Activated naive CD8-positive, alpha-beta T cell treated with anti-CD3 and anti-CD28 coated beads, Interleukin-2, amount 10 ng/mL, durations not matched to agents 7 days and 5 days (primary cell): ENCODE measurements at places on chromosomes 11 and 22. TPM values are rescaled to one million over a fixed set of nuclear protein-coding genes. Genes with fewer than 3 reads are reported as not detected.

The BBOX1 gene
- total RNA-seq = not detected

The TRIM64C gene
- total RNA-seq = not detected

The LIN7C gene
- total RNA-seq = 23.7 TPM

The LRRC32 gene
- 0.75 TPM for total RNA-seq

The HPX gene
- 0.58 TPM for total RNA-seq

The ANGPTL5 gene
- not detected for total RNA-seq

The GPR83 gene
- 0.17 TPM for total RNA-seq

GRCh38 chr22:45769569-45770210 lies 98.1 kb downstream of the ATXN10 start:
- H3K4me1 ChIP-seq = no peaks in the 10 kb centered on the region
- H3K27me3 ChIP-seq = no peaks in the 10 kb centered on the region
- no peak overlapping the region for H3K4me3 ChIP-seq
- no peak for DNase-seq
- H3K27ac ChIP-seq = no peak overlapping the region

DNA sequence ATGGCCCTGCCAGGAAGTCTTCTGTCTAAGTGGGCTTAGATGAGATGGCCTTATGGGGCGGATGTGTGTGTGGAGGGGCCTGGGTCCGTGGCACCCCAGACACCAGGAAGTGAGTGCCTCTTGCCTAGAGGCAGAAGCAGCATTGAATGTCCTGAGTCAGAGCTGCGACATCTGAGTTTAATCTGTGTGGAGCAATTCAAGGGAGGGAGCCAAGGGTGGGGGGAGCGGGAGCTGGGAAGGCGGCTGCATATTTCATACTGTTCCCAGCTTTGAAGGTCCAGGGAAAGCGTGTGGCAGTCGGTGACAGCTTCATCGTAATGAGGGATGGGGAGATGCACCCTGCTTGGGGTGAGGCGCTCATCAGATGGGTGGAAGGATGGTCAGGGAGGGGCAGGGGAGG lies 73.5 kb upstream of the THY1 start:
- H3K27me3 ChIP-seq = no peaks in the 10 kb centered on the region
- H3K4me1 ChIP-seq = no peaks in the 10 kb centered on the region
- DNase-seq = no peak
- H3K4me3 ChIP-seq = no peak overlapping the region
- no peaks in the 10 kb centered on the region for H3K36me3 ChIP-seq
- H3K27ac ChIP-seq = no peak overlapping the region

DNA sequence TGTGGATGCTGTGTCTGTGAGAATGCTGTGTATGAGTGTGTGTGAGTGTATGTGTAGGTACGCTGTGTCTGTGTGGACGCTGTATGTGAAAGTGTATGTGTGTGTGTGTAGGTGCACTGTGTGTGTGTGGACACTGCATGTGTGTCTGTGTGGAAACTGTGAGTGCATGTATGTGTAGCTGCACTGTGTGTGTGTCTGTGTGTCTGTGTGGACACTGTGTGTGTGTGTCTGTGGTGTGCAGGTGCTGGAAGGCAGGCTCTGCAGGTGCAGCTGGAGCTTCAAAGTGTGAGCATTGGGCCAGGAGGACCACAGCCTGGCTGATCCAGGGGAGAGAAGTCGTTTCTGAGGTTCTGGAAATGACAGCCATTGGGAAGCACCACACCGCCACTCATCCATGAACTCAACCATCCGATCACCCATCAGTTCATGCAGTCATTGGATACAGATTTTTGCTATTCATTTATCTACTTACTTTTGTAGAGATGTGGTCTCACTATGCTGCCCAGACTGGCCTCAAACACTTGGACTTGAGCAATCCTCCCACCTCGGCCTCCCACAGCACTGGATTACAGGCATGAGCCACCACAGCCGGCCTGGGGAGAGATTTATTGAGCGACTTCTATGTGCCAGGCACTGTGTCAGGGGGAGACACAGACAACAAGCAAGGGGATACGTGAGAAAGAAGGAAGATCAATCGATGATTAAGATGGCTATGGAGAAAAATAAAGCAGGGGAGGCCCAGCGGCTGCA lies 9.6 kb downstream of the TRPM5 start:
- peak; percentile 23 for DNase-seq

DNA sequence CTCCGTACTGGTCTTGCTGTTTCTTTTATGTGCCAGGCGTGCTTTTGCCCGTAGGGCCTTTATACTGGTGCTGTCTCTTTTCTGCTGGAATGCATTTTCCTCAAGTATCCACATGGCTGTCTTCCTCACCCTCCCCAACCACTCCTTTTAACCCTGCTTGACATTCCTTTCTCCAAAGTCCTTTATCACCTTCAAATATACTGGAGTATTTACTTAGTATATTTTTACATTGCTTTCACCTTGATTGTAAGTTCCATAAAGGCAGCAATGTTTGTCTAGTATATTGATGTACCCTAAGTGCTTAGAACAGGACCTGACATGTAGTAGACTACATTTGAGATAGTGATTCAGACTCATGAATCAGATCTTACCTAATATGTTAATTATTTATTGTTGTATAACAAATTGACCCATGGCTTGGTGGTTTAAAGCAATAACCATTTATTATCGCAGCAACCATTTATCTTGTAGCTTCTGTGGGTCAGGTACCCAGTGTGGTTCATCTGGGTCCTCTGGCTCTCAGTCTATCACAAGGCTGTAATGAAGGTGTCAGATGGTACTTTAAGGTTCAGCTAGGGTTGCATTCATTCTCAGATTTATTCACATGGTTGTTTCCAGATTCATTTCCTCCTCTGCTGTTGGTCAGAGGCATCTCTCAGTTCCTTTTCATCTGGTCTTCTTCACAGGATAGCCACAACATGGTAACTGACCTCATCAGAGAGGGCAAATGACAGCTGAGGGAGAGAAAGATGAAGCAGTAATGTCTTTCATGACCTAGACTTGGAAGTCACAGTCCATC lies 34.2 kb downstream of the DDX10 start:
- H3K36me3 ChIP-seq = peaks cover 18% of the 10 kb centered on the region
- H3K4me1 ChIP-seq = peaks cover 1% of the 10 kb centered on the region
- H3K27me3 ChIP-seq = no peaks in the 10 kb centered on the region
- no peak overlapping the region for H3K4me3 ChIP-seq
- H3K27ac ChIP-seq = no peak overlapping the region

GRCh38 chr11:44613153-44613552 lies 47.7 kb downstream of the CD82 start:
- H3K27me3 ChIP-seq = no peaks in the 10 kb centered on the region
- peak overlapping the region; percentile 54 for H3K27ac ChIP-seq
- DNase-seq = no peak

GRCh38 chr22:38925571-38926041 lies 31.8 kb upstream of the APOBEC3A start:
- H3K36me3 ChIP-seq = no peaks in the 10 kb centered on the region
- no peak for DNase-seq
- H3K4me3 ChIP-seq = no peak overlapping the region
- peaks cover 59% of the 10 kb centered on the region for H3K27me3 ChIP-seq

DNA sequence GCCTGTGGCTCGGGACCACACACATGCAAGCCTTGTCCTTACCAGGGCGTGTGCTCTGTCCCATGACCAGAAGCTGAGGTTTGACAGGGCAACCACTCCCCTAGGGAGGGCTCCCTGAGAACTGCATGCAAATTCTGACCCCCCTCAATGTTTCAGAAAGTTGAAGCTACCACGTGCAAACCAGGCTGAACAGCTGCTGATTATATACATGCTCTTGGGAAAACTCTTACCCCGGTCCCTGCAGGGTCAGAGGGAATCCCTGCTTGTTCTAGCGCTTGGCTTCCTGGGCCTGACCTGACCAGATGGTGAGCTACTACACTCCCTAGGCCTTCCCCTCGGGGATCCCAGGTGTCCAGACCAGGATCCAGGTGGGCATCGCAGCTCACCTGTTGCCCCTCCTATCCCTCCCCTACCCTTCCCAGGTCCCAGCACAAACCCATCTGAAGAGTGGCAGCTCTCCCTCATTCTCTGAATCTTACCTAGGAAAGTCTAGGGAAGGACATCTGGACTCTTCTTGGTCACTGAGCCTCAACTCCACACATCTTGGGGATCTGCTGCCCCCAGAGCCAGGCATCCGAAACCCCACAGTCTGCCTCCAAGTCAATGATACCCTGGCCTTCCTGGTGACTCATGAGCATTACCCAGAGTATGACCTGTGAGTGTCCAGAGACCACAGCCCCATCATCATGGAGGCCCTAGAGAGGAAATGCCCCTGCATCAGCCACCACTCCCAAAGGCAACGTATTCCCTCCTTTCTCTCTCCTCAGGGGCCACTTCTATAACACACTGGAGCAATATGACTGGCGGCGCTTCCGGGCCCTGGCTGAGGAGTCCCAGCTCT lies 61.5 kb downstream of the BTG4 start:
- no peak for DNase-seq
- peaks cover 19% of the 10 kb centered on the region for H3K4me1 ChIP-seq
- no peak overlapping the region for H3K4me3 ChIP-seq
- H3K36me3 ChIP-seq = no peaks in the 10 kb centered on the region

DNA sequence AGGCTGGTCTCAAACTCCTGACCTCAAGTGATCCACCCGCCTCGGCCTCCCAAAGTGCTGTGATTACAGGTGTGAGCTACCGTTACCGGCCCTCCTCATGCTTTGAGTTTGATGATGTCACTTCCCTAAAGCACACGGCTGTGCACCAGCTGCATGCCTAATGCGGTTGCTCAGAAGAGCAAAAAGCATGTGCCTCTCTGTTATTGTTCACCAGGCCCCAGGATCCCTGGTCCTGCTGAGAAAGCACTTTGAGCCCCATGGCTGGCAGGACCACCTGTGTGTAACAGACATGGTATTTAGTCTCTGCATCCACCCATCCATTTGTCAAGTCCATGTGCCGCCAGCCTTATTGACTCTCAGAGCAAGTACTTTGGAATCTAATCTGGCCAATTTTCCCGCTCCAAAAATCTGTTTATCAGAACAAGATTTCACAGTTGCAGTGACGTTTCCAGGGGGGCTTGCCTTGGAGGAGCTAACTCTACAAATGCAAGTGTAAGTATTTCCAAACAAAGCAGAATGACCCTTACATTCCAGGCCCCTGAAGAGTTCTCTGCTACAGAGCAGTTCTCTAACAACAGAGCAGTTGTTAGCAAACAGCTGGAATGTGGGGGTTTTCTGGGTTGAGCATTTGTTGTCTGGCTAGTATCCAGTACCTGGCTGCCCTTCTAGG lies 89.4 kb downstream of the LDLRAD3 start:
- H3K27me3 ChIP-seq = no peaks in the 10 kb centered on the region
- H3K4me1 ChIP-seq = no peaks in the 10 kb centered on the region
- no peak overlapping the region for H3K4me3 ChIP-seq
- H3K36me3 ChIP-seq = no peaks in the 10 kb centered on the region
- no peak for DNase-seq

- peaks cover 2% of the 10 kb centered on the region for H3K4me1 ChIP-seq
- no peaks in the 10 kb centered on the region for H3K27me3 ChIP-seq
- H3K36me3 ChIP-seq = peaks cover 10% of the 10 kb centered on the region
- H3K27ac ChIP-seq = no peak overlapping the region
Observed at GRCh38 chr11:112315861-112316739, 55.4 kb upstream of the PLET1 start.

DNA sequence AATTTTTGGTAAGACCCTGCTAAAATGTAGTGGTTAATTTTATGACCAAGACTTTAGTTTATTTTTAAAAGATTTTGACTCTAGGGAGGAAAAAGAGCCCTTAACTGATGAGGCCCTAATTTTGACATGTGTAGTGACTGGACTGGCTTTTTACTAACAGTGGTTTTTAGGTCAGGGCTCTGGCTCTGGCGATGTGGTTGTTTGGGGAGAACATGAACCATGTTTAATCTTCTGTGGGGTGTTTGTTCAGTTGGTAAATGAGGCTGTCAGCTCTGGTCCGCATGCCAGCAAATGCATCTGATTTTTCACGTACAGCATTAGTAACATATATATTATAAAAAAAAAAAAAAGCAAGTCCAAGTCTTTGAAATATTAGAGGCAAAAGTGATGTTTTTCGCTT lies 104.3 kb downstream of the EXT2 start:
- no peaks in the 10 kb centered on the region for H3K4me1 ChIP-seq
- H3K27ac ChIP-seq = no peak overlapping the region
- H3K4me3 ChIP-seq = no peak overlapping the region
- peaks cover 26% of the 10 kb centered on the region for H3K36me3 ChIP-seq
- no peaks in the 10 kb centered on the region for H3K27me3 ChIP-seq

GRCh38 chr22:40107244-40107643 lies 70.5 kb upstream of the TNRC6B start:
- peak overlapping the region; percentile 82 for H3K4me3 ChIP-seq
- peak overlapping the region; percentile 91 for H3K27ac ChIP-seq
- H3K36me3 ChIP-seq = peaks cover 22% of the 10 kb centered on the region
- H3K4me1 ChIP-seq = peaks cover 48% of the 10 kb centered on the region

- no peak for DNase-seq
- H3K27ac ChIP-seq = no peak overlapping the region
- H3K27me3 ChIP-seq = no peaks in the 10 kb centered on the region
- H3K36me3 ChIP-seq = peaks cover 9% of the 10 kb centered on the region
Observed at GRCh38 chr11:17098658-17099057, 21.2 kb upstream of the RPS13 start.

DNA sequence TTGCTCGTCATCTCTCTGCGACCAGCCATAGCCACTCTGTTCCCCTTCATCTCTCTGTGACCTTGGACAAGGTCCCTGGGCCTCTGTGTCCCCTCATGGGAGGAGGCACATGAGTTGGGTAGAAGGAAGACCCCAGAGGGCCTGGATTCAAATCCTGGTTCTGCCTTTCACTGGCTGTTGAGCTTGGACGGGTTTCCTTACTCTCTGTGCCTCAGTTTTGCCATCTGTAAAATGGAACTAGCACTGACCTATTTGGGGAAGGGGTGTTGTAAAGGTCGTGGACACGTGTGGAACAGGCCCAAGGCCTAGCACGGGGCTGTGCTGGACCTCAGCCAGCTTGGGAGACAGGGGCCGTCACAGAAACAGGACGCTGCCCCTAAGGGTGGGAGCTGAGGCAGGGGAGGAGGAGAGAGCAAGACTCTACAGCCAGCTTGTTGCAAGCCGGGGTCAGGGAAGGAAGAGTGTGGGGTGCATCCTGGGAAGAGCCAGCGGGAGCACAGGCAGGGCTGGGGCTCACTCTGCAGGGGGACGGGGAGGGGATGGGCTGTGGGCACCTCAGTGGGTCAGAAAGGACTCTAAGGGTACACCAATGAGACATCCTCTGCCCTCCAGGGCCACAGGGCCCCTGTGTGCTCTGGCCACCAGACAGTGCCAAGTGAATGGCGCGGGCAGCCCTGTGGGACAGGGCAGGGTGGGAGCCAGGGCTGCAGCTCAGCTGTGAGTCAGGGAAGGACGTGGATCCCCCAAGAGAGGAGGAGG lies 59.1 kb downstream of the WNT7B start:
- peaks cover 4% of the 10 kb centered on the region for H3K27me3 ChIP-seq
- no peaks in the 10 kb centered on the region for H3K4me1 ChIP-seq
